Stimulated activated CD8-positive, alpha-beta memory T cell treated with anti-CD3 and anti-CD28 coated beads, Interleukin-2, amount 100 ng/mL, for 48 hours (primary cell): ENCODE measurements at places on chromosomes 12 and 14.

DNA sequence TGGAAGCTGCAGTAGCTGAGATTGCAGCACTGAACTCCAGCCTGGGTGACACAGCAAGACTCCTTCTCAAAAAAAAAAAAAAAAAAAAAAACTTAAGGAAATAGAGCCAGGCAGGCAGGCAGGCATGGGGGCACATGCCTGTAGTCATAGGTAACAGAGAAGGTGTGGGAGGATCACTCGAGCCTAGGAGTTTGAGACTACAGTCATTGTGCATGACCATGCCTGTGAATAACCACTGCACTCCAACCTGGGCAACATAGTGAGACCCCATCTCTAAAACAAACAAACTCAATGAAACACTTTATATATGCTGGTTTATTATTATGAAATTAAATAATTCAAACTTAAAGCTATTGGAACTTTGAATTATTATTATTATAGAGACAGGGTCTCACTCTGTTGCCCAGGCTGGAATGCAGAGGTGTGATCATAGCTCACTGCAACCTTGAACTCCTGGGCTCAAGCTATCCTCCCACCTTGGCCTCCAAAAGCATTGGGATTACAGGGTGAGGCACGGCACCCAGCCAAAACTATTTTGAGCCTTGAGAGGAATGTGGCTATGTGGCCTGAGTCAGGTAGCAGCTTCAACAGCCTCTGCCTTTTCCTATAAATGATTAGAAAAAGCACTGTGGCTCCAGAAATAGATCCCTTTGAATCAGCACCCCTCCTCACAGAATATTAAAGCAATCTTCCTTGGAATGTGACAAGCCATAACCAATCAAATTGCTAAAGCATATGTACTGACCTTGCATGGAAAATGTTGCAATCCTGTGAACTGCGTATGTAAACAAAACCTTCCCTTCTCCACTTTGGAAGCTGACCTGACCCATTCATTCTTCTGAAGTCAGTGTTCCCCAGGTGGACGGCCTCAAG lies 34.7 kb upstream of the YY1 start:
- DNase-seq = no peak

DNA sequence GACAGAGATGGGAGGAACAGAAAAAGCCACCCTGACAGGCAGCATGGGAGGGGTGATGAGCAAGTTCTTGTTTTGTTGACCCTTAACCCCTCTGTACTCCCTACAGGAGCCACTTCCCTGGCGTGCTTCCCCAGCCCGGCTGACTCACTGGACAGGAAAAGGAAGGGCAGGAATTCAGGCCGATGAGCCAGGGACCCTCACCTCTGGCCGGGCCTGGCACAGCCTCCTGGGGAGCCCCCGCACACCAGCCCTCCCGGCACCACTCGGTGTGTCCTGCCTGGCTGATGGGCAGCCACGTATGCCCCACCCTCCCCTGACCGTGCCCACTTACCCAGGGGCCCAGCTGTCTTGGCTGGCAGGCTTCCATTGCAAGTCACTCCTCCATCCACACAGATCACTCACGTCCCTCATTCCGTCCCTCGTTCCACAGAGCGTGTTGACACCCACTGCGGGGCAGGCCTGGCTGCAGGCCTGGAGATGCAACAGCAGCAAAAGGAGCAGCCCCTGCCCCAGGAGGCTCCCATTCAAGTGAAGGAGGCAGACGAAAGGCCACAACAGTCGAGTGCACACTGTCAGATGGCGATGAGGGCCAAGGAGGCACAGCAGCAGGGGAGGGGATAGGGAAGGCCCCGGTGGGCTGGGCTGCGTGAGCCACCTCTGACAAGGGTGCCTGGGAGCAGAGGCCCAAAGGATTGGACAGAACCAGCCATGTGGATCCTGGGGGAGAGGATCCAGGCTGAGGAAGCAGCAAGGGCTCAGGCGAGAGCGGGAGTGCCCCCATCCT lies 19.7 kb upstream of the CD9 start:
- no peak for DNase-seq

DNA sequence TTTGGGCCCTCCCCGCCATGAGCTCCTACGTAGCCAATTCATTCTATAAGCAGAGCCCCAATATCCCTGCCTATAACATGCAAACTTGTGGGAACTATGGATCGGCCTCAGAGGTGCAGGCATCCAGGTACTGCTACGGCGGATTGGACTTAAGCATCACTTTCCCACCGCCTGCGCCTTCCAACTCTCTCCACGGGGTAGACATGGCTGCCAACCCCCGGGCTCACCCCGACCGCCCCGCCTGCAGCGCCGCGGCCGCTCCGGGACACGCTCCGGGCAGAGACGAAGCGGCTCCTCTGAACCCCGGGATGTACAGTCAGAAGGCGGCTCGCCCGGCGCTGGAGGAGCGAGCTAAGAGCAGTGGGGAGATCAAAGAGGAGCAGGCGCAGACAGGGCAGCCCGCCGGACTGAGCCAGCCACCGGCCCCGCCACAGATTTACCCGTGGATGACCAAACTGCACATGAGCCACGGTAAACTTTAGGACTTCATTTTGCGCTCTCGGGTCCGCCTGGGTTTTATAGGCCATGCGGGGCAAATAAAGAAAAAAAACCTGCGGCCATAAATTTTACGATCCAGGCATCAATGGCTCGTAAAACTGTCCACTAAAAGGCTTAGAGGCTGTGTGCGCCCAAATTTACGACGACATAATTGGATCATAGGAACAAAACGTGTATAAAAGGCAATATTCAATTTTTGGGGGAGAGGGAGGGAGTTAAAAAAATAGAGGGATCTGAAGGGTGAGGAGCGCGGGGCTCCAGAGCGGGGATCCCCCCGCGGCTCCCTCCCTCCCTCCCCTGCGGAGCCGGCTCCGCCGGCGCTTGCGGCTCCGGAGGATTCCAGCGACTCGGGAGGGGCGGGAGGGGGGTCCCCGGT lies 493 bp downstream of the HOXC5 start:
- no peak for DNase-seq

- no peak for DNase-seq
These were observed 54.9 kb upstream of the SCN8A start for GRCh38 chr12:51536159-51536558.
